ENCODE measurements at places on chromosomes 1 and 21.

DNA sequence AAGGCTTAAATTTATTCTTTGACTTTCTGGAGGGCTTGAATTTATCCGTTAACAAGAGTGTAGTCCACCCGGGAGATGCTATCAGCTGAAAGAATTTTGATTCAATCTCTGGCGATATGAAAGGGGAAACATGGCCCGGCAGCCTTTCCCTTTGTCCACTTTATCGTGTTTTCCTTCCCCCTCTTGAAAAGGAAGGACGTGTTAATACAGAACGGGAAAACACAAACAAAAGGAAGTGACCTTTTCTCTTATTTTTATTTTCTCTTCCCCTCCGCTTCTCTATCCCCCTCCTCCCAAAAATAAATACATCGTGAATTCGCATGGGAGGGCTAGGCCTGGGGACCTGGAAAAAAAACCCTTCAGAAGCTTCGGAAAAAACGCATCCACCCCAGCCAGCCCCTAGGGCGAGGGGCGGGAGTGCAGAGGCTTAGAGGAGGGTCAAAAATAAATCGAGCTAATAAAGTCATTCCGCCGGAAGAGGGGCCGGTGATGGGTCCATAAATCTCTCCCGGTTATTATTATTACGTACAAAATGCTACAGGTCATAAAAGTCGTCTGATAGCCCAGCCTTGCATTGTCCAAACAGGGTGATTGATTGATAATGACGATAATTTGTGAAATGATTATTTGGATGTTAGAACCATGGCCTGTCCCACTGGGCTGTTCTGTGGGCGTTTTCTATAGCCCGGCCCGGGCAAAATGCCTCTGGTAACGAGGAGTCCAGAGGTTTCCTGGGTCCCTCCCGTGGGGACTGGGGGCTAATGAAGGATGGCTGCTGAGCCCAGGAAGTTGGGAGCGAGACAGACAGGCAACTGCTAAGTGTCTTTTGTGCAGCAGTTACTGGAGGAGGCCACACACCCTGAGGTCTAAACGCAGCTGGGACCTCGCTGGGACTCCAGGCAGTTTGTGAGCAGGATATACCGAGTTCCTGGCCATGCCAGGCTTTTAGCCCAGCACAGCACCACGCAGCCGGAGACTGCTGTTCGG lies 179.4 kb downstream of the PRDM16 start:
- DNase-seq, result no peak

GRCh38 chr1:151908228-151908691 lies 1.1 kb downstream of the THEM4 start:
- DNase-seq, result no peak

DNA sequence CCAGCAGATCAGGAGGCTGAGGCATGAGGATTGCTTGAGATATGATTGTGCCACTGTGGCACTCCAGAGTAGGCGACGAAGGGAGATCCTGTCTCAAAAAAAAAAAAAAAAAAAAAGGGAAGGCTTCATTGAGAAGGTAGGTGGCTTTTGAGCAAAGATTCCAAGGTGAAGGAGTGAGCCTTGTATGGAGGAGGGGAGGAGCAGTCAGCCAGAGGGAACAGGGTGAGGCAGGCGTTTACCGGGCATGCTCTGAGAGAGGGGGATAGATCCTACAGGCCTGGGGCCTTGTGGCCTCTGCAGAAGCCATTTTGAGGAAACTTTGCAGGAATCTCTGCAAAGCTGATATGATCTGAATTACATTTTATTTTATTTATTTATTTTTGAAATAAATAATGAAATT lies 5.1 kb upstream of the HDAC1 start:
- DNase-seq, result no peak

DNA sequence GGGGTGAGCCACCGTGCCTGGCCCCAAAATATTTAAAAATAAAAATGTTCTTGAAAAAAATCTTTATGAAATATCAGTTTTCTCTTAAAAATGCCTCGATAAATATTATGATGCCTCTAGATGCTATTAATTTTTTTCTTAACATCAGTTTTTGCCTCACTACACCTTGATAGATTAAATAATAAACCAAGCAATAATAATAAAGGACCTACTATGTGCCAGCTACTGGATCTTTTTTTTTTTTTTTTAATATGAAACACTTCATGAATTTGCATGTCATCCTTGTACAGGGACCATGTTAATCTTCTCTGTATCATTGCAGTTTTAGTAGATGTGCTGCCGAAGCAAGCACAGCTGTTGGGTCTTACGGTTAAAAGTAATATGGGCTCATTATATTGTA lies 17.5 kb upstream of the TBX19 start:
- no peak for DNase-seq

DNA sequence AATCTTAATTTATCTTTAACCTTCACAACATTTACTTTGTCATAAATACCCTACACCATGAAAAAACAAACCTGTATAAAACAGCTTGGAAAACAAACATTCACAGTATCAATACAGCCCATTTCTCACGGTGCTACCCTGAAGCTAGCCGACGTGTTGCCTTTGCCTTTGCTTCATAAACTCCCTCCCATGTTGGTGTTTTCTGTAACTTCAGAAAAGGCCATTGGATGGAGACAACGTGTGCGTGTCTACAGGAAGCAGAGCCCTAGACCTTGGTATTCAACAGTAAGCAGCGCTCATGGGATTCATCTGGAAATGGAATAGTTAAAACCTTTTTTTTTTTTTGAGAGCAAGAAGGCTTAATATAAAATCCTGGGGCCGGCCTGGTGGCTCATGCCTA lies 7.2 kb upstream of the PRDM15 start:
- DNase-seq, result no peak

GRCh38 chr1:172350856-172351255 lies 69.6 kb upstream of the C1orf105 start:
- DNase-seq, result no peak

Measured in mucosa of descending colon (tissue), 3 donors.